Endothelial cell of coronary artery (primary cell): ENCODE measurements at places on chromosomes 5 and 9. TPM values are rescaled to one million over a fixed set of nuclear protein-coding genes. Genes with fewer than 3 reads are reported as not detected.

SEMA5A gene
- total RNA-seq = under 0.01 and 12.7 TPM in 2 replicates

FST gene
- total RNA-seq = 0.94 and 17.3 TPM in 2 replicates

SLC34A1 gene
- total RNA-seq = not detected in 2 replicates

C9orf50 gene
- 0.09 TPM in 1 of 2 replicates, not detected in the other for total RNA-seq

DMXL1 gene
- total RNA-seq = 19.2 and 28.8 TPM in 2 replicates

TMEM215 gene
- not detected in 2 replicates for total RNA-seq

WNT8A gene
- not detected in 2 replicates for total RNA-seq

CCDC183 gene
- under 0.01 and 1.1 TPM in 2 replicates for total RNA-seq

COL23A1 gene
- total RNA-seq = not detected in 2 replicates

CFAP77 gene
- total RNA-seq = 0.09 TPM in 1 of 2 replicates, not detected in the other

CDX1 gene
- not detected in 2 replicates for total RNA-seq

CPLANE1 gene
- total RNA-seq = 11.0 and 18.4 TPM in 2 replicates

SH3PXD2B gene
- 19.5 and 21.9 TPM in 2 replicates for total RNA-seq

EPB41L4B gene
- 1.2 and 1.3 TPM in 2 replicates for total RNA-seq
